Spleen (tissue), 13 donors: ENCODE measurements at places on chromosomes 6 and 20. TPM values are rescaled to one million over a fixed set of nuclear protein-coding genes. Genes with fewer than 3 reads are reported as not detected.

Gene HLA-DMA
- total RNA-seq, result 210 TPM

Gene SCRT2
- not detected for total RNA-seq

Gene RRAGD
- total RNA-seq, result 17.2 TPM

Gene KCNK16
- total RNA-seq, result not detected

Gene VNN1
- 38.5 TPM for total RNA-seq

Gene TSHZ2
- 17.8 TPM for total RNA-seq

DNA sequence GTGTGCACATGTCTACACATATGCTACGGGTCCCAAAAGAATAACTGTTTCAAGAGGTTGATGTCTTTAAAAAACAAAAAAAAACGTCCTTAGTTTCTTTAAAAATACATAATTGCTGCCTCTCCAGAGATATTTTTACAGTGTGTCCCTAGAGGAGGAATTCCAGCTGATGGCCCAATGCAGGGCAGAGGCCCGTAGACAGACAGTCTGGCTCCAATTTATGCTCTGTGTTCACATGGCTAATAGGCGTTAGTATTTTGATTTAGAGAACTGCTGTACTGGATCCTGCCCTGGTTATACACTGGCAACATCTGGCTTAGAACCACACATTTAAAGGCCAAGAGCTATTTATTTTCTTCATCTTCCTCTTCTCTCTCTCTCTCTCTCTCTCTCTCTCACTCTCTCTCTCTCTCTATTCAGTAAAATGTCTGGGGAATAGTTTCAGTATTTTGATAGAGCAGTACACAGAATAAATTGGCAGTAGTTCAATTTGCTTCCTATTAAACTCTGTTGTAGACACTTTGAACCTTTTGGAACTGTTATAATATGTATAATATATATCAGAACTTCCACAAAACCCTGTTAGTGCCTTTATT is 260.6 kb downstream of the EYA4 start:
- DNase-seq, result no peak

DNA sequence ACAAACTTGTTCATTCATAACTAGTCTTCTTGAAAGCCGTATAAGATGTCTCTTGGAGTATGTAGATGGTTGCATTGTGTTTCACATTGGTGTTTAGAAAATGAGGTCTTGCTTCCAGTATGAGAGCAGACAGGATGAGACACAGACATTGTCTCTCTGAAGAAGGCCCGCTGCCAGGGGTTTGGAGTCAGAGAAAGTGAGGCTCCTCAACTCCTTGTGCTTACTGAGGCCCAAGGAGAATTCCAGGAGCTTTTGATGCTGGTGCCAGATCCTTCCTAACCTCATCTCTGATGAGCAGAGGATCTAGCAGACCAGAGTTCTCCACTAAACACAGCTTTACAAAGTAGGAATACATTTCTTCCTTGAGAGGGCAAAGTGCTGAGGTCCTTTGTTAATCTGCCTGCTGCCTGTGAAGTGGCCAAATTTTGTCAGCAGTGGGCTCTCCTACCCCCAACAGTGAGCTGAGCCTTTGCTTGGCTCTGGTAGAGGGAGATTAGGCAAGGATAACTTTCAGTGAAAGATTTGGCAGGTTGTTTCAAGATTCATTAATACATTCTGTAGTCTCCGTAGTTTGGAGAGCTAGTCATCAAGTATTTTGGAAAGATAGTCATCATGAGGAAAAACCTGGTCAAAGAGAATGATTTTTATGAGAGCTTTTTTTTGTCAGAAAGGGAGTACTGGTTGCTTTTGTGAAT is 9.7 kb downstream of the MAPRE1 start:
- DNase-seq, result no peak

DNA sequence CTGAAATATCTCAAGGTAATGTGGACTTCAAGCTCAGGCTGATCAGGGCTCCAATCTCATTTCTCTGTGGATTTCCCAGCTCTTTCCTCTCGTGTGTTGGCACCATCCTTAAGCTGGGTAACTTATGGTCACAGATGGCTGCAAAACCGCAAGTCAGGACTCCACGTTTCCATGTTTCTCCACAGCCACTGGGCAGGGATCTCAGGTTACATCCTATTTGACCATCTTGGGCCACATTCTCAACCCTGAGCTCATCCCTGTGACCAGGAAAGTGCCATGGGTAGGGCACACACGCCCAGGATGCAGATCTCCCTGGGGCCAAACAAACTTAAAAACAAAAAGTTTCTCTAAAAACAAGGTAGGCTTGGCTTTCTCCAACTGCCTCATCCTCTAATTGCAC is 15.4 kb downstream of the RPS6KA2 start:
- no peak for DNase-seq

- no peak for DNase-seq
Measured at GRCh38 chr6:44576132-44576631, 188.7 kb downstream of the CDC5L start.

DNA sequence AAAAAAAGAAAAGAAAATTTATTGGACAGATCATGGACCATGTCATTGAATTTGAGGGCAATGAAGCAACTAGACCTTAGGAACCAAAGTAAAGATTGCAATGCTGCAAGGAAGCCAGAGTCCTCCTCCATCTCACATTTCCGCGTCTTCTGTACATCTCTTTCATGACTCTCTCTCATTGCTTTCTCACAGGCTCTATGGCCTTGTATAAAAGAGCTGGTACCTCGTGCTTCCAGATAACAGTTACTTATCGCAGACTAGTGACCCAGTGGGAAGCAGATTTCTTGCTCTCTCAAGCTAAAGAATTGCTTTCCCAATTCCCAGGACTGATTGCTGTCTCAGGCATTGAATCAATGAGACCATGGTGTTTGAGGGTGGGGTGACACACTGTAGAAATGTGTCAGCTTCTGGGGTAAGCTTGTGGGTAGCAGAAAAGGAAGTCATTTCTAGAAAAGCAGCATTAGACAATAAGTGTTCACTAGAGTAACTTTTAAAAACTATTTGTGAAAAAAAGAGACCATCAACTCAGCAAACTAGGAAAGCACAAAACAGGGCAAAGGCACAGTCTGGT is 635.3 kb downstream of the UTRN start:
- DNase-seq, result no peak

DNA sequence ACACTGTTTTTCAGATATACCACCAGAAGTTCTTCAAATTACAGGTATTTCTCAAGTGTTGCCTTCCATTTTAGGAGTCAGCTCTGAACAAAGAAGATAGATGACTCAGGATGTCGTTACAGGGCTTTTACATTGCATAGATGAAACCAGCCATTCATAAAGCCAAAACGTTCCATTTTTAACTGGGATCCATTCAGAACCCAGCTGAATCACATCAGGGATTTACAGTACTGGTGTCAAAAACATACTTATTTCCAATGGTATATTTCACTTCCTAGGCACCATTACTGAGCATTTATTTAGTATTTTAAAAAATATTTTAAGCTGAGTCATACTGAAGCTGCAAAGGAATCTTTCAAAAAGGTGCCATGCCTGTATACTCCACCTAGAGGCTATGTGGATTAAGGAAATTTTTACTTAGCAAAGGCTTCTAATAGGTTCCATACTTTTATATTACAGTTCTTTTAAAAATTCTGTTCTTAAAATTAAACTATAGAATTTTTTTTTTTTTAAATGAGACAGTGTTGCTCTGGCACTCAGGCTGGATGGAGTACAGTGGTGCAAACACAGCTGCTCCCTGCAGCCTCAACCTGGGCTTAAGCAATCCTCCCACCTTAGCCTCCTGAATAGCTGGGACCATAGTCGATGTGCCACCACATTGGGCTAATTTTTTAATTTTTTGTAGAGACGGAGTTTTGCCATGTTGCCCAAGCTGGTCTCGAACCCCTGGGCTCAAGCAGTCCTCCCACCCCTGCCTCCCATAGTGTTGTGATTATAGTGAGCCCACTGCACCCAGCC is 2.6 kb downstream of the ASF1A start:
- DNase-seq, result no peak

GRCh38 chr6:21003780-21004541 is 469.7 kb downstream of the CDKAL1 start:
- DNase-seq, result no peak

DNA sequence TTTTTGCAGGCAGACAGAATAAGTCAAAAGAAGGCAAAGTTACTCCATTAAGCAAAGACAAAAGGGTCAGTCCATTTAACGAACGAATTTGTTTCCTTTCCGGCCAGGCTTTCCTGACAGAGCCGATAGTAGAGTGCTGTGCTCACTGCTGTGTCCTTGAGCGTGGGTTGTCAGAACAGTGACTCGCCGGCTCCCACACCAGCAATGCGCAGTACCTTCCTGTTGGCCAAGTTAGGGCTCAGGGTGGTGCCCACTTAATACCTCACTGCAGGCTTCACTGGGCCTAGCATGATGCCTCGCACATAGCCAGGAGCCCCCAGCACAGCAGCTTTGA is 294.7 kb downstream of the FOXC1 start:
- no peak for DNase-seq

- DNase-seq, result peak; percentile 86
Measured at GRCh38 chr6:37175332-37176267, 5.6 kb downstream of the PIM1 start.

DNA sequence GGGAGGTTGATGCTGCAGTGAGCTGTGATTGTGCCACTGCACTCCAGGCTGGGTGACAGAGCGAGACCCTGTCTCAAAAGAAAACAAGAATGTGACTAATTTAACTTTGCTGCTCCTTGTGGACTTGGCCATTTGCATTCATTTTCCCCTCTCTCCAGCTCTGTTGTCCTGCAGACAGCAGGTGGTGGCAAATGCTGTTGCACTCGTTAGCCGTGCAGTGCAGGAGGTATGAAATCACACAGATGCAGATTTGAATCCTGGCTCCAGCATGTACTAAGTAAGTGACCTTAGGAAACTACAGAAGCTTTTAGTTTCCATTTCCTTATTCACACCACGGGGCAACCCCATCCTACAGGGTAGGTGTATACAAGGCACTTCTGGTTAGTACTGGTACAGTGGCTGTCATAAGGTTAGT is 9.6 kb upstream of the BEND3 start:
- no peak for DNase-seq

GRCh38 chr6:143634486-143634885 is 43.3 kb upstream of the PHACTR2 start:
- DNase-seq, result no peak
